ENCODE measurements at places on chromosomes 2 and 18. TPM values are rescaled to one million over a fixed set of nuclear protein-coding genes. Genes with fewer than 3 reads are reported as not detected.

GRCh38 chr2:11774600-11774999 is 28.2 kb downstream of the LPIN1 start:
- no peak for DNase-seq

DNA sequence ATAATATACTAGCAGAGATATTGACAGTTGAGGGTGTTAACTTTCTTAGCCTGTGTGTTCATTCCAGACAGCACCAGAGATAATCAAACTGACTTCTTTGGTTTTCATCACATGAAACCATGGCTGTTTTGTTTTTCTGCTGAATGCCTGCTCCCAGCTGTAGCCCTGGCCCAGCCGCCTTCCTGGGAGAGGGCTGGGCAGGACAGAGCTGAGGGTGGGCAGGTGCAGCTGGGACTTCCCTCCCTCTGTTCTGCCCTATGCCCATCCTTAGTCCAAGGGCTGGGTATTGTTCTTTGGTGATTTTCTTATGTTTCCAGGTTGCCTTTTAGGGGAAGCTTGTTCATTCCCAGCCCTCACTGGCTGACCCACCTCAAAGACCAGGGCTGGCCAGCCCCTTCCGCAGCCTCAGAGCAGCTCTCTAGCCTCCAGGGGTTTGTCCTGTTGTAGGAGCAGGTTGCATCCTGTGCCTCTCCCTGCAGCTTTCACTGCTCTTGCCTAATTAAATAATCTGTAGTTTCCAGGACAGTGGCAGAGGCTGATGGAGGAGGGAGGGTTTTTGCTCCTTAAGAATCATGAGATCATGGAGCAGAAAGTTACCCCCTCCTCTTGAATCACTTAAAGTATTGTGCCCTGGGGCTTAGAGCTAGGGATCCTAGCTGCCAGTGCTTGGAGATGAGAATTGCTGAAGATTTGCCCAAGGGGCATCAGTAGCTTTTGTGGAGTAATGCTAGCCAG is 61.4 kb downstream of the MTCL1 start:
- no peak for DNase-seq

DNA sequence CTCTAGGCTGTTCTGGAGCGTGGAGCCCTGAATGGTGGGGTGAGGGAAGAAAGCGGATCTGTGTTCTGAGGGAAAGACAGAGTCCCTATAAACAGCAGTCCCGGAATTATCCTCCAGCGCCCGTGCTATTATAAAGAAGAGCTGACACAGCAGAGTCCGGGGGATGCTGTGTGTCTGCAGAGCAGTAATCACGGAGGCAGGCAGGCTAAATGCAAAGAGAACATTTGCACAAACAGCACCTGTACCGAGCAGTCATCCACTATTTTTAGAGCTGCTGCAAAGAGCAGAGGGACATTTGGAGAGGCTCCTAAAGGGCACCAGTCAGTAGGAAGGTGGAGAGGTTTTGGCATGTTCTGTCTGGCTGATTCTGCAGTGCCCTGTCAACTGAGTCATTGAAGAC is 293.8 kb upstream of the SLC14A2 start:
- DNase-seq, result no peak

DNA sequence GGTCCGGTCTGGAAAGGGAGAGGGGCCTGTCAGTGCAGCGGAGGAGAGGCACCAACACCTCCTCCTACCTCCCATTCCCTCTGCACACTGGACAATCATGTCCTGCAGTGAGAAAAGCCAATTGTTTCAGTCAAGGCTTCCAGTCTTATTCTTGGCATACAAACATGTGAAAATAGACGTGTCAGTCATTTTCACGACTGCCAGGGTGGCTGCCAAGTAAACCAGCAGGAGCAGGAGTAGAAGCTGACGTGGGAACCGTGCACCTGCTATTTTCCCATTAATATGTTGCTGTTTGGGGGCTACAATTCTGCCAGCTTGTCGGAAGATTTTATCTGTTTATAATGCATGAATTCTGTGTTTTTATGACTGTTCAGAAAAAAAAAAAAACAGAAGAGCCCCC is 202.3 kb downstream of the SPP2 start:
- no peak for DNase-seq

- peak; percentile 62 for DNase-seq
Measured at GRCh38 chr2:27162151-27163121, 13.6 kb downstream of the TCF23 start.

DNA sequence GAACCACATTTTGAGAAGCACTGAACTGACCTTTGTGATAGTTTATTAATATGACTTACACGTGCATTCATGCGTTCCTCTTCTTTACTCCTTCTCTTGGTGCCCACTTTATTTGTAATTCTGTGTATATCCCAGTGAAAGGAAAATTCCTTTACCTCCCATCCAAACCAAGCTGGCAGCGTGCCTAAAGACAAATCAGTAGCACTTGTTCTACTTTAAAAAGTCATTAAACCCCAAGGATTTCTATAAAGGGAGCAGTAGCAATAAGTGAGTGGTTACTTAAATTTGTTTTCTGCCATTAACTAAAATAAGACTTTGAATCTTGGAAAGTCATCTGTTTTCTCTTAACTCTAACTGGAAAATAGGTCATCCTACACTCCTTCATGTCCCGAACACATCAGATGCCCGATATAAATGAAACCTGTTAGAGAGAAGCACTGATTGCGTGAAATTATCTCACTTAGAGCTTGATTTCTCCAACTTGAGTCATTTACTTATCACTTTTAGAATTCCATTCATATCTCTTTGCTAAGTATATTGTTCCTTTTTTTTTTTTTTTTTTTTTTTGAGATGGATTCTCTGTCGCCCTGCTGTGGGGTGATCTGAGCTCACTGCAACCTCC is 10.7 kb downstream of the PIK3C3 start:
- no peak for DNase-seq

- DNase-seq, result peak; percentile 19
Measured at GRCh38 chr2:188527141-188527540, 235.5 kb downstream of the GULP1 start.

DNA sequence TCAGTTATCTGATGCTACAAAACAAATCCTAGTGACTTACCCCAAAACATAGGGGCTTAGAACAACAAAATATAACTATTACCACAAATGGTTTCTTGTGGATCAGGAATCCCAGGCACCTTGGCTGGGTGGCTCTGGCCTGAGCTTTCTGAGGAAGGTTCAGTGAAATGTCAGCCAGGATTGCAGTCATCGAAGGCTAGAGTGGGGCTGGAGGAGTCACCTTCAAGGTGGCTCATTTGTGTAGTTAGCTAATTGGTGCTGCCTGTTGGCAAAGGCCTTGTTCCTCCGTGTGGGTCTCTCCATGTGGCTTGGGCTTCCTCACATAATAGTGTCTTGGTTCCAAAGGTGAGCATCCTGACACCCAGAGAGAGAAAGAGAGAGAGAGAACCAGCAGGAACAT is 57.4 kb downstream of the COPS8 start:
- DNase-seq, result no peak

- DNase-seq, result peak; percentile 88
Measured at GRCh38 chr18:34650121-34650545, 60.0 kb upstream of the DTNA start.

- peak; percentile 9 for DNase-seq
Measured at GRCh38 chr2:185738679-185739472, at the start of gene FSIP2. FSIP2 (plus strand) TSS chr2:185738804; CDS start chr2:185738895, 91 bp downstream.

DNA sequence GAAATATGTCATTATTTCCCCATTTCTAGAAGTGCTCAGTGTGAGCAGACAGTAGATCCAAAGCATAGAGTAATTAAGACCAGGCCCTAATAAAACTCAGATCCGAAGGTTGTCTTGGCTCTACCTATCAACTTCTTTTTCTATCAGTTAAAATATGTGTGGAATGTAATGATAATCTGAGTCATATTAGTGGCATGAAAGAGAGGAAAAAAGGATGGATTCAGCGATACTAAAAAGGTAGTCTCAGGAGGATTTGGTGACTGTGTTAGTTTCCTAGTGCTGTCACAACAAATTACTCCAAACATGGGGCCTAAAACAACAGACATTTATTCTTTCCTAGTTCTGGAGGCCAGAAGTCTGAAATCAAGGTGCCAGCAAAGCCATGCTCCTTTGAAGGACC is 103.7 kb upstream of the NABP1 start:
- no peak for DNase-seq

DNA sequence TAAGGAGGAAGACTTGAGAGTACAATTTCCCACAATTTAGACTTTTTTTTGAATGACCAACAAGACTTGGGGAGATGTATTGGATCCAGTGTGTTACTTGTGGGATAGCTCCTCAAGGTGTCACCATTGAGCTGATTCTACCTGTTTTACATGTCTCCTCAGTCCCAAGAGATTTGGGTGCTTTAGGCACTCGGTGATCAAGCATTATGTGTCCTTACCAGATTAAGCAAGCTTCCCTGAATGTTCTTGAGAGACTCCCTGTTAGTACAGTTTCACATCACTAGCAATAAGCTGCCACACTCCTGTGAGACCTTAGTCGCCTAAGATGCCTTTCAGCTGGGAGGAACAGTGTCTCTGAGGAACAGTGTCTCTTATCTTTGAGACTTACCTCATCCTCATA is 384.3 kb upstream of the SYT4 start:
- DNase-seq, result peak; percentile 83

DNA sequence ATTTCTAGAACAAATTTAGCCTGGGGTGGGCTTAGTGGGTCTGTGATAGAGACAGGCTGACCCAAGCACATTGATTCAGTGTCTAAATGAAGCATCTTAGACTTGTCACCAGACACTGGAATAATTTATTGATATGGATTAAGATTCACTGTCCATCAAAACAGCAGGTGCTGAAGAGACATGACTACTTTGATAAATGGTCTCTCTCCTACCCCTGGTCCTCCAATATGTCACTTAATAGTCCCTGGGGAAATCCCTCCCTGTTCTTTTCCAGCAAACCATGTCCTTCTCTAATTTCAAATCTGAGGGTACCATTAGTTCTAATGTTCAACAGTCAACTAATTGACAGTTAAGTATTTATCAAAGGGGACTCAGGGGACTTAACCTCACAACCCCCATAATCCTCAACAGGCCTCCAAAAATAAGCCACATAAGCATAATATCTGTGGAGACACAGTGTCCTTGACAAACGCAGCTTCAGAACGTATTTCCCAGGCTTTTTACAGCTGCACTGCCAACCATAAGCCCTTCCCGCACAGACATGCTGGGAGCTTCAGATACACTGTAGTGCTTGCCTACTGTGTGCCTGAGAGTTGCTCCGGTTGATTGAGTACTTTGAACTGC is 391.0 kb downstream of the THSD7B start:
- no peak for DNase-seq

GRCh38 chr2:42910645-42911405 is 118.4 kb upstream of the HAAO start:
- no peak for DNase-seq

DNA sequence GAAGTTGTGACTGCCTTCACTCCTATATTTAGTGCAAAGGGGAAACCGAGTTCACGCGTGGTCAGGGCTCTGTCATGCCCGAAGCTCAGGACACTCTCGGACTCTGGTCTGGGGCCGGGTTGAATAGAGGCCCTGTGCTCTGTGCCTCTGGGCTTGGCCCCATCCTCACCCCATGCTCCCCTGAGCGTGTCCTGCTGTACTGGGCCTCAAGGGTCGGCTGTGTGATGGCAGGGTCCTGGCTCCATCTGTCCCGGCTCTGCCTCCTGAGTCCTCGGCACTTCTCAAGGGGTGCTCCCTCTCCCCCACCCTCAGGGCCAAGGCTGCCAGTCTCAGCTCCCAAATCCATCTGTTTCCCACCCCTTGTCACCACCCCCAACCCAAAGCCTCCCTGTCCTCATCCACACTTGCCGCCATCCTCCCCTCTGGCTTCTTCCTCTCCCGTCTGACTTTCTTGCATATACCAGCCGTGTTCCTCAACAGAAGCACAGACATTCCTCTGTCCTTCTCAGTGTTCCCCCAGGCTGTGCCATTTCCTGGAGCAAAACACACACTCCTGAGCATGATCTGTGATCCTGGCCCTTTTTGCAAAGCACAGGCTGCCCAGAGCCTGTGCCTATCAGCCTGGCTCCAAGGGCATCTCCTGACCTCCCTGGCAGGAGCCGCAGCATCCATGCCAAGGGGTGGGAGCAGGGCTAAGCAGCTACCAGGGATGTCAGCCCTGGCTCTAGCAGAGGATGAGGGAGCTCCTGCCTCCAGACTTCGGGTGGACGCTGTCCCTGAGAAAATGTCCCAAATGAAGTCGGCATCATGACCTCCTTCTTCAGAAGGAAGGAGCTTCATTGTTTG is 64.2 kb upstream of the OTOS start:
- DNase-seq, result no peak

- DNase-seq, result no peak
Measured at GRCh38 chr2:24671230-24671629, 122.0 kb downstream of the PTRHD1 start.

The LOXL3 gene
- 14.2 TPM for total RNA-seq

The CRYGD gene
- not detected for total RNA-seq

The RPRD1A gene
- 27.2 TPM for total RNA-seq

The CHCHD5 gene
- 8.1 TPM for total RNA-seq

The OTX1 gene
- not detected for total RNA-seq

The HOXD13 gene
- total RNA-seq, result not detected

The MC4R gene
- total RNA-seq, result 0.28 TPM

The TUBA4B gene
- not detected for total RNA-seq
